ENCODE measurements at places on chromosomes 12 and 14.

DNA sequence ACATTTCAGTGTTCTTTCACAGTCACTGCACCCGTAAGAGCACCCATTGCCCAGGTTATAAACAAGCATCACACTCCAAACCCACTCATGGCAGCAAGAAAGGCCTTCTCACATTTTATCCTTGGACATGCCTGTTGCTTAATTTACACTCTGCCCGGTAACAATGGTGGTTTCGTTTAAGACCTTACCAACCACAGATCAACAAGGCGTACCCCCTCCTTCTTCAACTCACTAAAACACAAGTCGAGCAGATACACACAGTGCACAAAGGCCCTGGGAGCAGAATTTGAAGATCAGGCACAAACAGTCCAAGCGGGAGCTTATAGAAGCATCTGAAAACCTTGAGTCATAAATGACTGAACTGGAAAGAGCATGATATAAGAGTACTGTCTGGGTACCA is 98.1 kb downstream of the GALC start:
- no peak for DNase-seq

DNA sequence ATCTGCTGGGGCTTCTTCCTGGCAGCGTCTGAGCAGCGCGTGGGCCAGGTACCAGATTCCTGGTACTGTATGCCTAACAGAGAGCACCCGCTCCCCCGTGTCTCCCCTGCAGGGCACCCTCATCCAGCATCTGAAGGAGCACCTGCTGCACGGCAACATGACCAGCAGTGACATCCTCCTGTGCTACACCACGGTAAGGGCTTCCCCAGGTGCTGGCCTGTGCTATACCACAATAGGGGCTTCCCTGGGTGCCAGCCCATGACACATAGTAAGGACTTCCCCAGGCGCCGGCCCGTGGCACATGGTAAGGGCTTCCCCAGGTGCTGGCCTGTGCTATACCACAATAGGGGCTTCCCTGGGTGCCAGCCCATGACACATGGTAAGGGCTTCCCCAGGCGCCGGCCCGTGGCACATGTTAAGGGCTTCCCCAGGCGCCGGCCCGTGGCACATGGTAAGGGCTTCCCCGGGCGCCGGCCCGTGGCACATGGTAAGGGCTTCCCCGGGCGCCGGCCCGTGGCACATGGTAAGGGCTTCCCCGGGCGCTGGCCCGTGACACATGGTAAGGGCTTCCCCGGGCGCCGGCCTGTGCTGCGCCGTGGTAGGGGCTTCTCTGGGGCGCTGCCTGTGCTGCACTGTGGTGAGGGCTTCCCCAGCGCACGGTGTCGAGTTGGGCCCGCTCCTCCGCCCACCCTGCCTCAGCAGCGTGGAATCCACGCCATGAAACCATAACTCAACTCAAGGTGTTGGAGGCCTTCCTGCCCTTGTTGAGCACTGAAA is 49.3 kb downstream of the AACS start:
- no peak for DNase-seq

GRCh38 chr12:79453820-79454219 is 236.9 kb downstream of the PAWR start:
- DNase-seq, result no peak

- peak; percentile 55 for DNase-seq
Observed at GRCh38 chr12:124506145-124506831, 61.1 kb downstream of the NCOR2 start.

DNA sequence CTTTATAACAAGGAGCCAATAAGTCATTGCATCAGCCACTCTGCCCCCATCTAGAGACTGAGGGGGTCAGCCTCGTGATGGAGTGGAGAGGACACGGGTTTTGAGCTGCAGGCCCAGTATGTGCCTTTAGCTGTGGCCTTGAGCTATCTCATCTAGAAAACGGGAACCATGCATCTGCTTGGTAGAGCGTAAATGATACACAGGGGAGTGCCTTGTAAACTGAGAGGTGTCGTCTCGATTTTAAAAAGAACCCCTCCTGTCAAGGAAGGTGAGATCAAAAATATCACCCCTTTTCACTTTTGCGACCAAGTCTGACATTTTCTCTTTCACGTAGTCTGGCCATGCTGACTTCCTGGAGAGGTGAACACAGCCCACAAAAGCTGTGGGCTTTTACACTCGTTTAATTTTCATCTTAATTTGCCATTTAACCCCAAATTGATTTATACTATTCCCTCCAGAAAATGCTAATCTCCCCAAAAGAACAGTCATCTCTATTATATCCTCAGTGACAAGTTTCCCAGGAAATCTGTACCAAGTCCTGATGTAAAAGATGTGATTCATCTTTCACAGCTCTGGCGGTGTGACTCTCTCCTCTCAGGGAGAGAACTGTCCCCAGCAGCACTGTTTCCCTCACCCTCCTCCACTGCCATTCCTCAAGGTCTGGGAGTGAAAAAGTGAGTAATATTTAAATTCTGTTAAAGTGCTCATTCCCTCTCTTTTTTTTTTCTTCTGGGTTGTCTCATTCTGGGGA is 30.6 kb downstream of the VCPKMT start:
- DNase-seq, result no peak

- no peak for DNase-seq
Observed at GRCh38 chr14:37707716-37708115, 112.3 kb downstream of the TTC6 start.

- no peak for DNase-seq
Observed at GRCh38 chr12:12916135-12916944, 25.0 kb downstream of the GPRC5A start.

- peak; percentile 28 for DNase-seq
Observed at GRCh38 chr14:23566778-23567185, 809 bp downstream of the AP1G2 start.

GRCh38 chr12:105920161-105920684 is 218.5 kb downstream of the NUAK1 start:
- peak; percentile 77 for DNase-seq

GRCh38 chr14:74349757-74350156 is 1.5 kb downstream of the VRTN start:
- no peak for DNase-seq

- no peak for DNase-seq
Observed at GRCh38 chr14:105322791-105323556, 8.4 kb downstream of the PACS2 start.

DNA sequence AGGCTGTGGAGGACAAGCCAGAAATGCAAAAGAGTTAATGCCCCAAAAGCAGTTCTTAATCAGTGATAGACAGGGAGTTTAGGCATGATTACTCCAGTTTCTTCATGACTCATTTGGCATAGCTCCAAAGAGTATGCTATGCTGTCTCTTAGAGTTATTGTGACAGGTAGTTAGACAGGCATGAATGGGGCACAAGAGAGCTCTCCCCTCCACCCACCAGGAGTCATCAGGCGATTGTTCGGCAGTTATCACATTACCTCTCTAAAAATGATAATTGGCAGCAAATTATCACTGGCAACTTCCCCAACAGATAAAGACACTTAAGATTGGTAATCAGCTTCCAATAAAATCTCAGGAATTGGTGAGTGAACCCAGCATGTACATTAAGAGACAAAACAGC is 320.1 kb downstream of the DAD1 start:
- DNase-seq, result peak; percentile 57

- DNase-seq, result peak; percentile 73
Observed at GRCh38 chr12:9797722-9798619, 29.3 kb upstream of the KLRF1 start.

DNA sequence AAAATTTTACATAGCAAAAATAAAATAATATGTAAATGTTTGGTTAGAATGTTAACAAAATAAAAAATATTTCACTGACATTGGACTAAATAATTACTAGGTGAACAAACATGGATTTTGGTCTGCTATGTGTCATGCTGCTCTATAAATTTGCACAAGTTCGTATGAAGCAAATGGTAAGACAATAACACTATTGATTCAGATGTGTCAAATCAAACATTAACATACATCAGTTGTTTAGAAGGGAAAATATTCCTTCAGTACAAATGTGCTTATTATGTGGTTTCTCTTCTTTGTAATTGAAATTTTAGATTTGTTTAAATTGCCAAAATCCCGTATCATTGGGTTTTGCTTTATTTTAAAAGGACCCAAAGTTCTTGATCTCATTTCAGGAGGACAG is 46.9 kb downstream of the PAWR start:
- DNase-seq, result no peak

GRCh38 chr12:47955059-47955458 is 8.3 kb upstream of the TMEM106C start:
- no peak for DNase-seq

DNA sequence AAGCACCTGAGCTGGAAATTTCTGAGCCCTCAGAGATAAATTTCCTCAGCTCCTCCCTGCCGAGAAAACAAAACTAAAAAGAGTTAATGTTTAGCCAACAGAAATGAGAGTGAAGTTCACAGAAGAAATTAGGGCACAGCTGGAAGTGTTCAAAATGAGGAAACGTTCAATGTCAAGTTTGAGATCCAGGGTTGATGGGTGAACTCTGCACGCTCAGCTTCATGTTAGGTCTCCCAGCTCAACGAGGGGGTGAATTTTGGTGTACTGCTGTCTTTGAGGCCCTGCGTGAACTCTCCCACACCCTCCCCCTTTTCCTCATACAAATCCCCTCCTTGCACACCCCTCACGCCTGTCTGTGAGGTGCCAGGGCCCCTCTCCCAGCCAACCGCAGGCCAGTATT is 13.3 kb upstream of the OAS3 start:
- no peak for DNase-seq

DNA sequence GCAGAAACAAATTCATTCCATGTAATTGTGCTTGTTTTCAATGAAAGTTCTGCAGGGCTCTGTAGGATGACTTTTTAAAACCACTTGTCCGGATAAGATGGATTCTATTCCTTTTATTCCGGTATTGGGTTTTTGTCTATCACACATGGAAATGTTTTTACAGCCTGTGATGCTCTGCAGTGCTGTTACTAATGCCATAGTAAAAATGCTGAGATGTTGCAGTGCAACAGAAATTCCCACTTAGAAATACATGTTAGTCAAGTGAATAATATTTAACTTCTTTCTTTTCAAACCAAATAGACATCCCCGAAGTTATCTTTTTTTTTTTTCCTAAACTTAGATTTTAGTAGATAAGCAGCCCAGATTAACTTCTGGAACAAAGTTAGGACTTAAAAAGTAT is 71.9 kb downstream of the RASSF8 start:
- no peak for DNase-seq

DNA sequence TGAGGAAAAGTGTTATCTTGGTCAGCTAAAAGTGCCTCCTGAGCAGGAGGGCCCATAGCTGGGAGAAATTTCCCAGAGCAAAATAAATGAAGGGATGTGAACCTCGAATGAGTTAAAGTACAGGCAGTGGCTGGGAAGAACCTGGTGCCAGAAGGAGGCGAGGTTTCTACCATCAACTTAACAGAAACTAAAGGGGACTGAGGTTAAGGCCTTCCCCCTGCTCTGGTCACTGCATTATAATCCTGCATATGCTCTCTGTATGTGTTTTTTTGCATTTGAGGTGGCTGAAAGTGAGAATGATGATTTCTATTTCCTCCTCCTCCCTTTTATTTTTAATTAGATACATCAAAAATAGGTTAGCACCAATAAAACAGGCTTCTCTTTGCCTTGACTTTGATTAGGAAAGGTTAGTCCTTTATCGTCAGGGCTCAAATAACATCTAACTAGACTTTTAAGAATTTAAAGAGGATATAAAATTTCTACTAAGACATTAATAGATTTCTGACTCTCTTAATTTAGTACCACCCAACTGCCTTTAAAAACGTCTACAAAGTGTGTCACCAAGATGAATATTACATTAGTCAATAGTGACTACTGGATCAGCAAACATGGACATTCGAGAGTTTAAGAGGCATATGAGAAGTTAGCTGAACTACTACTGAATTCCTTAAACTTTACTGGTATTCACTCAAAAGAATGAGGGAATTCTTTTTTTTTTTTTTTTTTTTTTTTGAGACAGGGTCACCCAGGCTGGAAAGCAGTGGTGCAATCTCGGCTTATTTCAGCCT is 49.2 kb downstream of the GALNT4 start:
- no peak for DNase-seq

DNA sequence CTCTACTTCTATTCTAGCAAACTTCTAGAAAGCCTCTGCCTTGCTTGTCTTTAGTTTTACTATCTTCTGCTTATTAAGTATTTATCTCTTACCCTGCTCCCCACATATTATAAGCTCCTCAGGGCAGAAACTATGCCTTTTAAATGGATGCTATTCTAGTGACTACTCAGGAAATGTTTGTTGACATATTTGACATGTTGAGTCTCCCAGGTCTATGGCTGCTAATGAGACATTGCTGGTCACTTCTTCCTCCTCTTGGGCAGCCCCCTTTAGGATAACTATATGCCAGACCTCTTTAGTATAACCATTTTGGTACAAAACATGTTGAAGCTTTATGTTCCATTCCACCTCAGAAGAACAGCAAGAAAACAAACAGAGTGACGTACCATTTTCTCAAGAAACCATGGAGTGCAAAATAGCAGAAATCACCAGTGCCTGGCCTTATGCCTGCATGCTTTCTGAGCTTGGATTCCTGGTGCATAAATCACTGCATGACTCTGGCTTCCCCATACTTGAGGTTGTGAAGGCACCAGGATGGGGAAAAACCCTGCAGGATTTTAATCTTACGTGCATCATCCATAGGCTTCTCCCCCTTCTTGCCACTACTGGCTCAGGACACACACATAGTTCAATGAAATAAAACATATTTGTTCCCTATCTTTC is 202.6 kb downstream of the TMX1 start:
- DNase-seq, result peak; percentile 97

- no peak for DNase-seq
Observed at GRCh38 chr12:13405961-13406703, 209.6 kb downstream of the EMP1 start.

- DNase-seq, result no peak
Observed at GRCh38 chr12:96824074-96824837, 82.8 kb upstream of the NEDD1 start.

- no peak for DNase-seq
Observed at GRCh38 chr12:13957576-13957975, 23.8 kb downstream of the GRIN2B start.

DNA sequence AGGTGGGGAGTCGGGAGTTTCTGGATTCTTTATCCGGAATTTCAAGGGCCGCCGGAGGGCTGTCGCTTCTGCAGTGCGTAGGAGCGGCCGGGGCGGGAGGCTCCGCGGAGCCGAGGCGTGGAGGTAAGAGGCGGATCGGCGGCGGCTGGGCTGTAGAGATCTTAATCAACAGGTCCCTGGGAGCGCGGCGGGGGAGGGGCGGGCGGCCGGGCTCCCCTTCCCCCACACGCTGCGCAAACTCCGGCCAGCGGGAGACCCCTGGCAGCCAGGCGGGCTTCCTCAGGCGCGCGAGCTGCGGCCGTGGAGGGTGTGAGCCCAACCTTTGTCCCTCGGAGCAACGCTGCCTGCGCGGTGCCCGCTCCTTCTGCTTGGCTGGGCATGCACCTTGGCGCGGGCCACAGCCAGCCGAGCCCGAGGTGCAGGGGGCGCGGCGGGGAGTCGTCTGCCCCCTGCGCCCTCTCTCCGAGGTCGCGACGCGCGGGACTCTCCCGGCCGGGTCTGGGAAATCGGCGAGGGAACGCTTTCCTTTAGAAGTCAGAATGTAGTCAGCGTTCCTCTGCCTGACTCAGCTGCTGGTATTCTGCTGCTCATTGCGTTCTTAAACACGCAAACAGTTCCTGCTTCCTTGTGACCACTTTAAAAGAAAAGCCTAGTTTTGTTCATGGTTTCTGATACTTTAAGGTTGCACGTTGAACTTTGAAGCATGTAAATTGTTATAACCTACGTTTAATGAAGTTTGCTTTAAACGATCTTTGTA is at the start of gene PALS1:
PALS1 (plus strand) TSS at position 25 of the 757 bp plus-strand sequence. CDS start 37,736 bp downstream, outside the sequence.
- peak; percentile 54 for DNase-seq

Data from NCI-H226 (cell line).